Inflammatory macrophage (primary cell): ENCODE measurements at places on chromosomes 2 and 18.

- no peak for DNase-seq
These were observed 24.0 kb downstream of the BUB1 start for GRCh38 chr2:110653861-110654260.

DNA sequence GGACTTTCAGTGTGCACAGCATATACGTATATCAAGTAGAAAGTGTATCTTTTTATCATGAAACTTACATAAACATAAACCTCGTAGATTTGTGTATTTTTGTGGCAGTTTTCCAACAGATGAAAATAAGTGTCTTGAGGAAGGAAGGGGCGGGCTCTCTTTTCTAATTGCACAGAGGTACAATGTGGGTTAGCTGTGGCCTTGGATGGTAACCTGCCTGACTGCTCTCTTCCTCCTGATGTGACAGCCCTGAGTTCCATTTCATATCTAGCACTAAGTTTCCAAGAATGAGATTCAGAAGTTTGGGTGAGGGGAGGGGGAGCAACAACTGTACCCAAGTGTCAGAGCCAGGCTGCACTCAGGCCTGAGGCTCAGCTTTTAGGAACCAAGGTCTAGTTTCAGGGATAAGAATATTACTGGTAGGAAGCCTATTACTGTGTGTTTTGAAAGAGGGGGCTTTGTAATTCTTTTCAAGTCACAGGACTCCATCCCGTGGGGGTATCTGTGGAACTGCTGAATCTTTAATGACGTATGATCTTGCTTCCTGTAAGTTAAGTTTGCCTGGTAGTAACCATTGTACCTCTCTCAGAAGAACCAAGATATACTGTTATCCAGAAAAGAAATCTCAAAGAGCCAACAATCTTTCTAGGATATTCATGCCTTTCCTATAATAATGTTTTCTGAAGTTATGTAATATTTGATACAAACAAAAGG is 483.7 kb downstream of the PTPRM start:
- no peak for DNase-seq

- no peak for DNase-seq
These were observed 84.2 kb upstream of the SEC11C start for GRCh38 chr18:59055345-59056032.

- no peak for DNase-seq
These were observed 60.1 kb upstream of the CD28 start for GRCh38 chr2:203646266-203646864.

DNA sequence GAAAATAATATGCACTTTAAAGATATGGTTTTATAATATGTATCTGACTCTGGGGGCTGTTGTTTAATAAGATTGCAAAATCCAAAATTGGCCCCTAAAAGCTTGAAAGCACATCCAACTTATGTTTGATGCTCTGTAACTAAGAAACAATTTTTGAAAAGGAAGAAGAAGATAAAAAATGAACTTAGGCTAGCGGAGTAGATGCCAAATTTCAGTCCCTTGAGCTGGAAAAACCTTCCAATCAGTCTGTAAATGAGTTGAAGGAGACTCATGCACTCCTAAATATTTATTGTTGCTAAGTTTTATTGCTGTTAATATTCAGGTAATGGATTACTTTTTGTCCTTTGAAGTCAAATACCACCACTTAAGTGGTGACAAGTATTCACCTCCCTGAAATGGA is 465.0 kb downstream of the ZEB2 start:
- no peak for DNase-seq

GRCh38 chr2:176534798-176535466 is 265.7 kb downstream of the MTX2 start:
- DNase-seq = no peak

DNA sequence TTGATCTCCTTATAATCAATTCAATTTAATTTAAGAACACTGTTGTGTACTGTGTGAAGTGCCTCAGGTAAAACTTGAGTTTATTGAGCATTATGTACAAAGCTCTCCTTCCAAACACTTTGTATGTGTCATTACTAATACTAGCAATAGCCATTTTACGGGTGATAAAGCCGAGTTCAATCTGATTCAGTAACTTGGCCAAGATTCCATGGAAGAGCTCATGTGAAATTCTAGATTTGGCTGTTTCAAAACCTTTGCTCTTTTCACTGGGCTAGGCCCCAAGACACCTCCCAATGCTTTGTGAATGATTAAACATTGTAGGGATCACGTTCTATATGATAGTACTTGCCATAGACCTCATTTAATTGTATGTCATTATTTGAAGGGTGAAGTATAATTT is 8.9 kb upstream of the NFE2L2 start:
- DNase-seq = no peak

GRCh38 chr2:48946449-48947048 is 191.0 kb upstream of the LHCGR start:
- DNase-seq = peak; percentile 53

DNA sequence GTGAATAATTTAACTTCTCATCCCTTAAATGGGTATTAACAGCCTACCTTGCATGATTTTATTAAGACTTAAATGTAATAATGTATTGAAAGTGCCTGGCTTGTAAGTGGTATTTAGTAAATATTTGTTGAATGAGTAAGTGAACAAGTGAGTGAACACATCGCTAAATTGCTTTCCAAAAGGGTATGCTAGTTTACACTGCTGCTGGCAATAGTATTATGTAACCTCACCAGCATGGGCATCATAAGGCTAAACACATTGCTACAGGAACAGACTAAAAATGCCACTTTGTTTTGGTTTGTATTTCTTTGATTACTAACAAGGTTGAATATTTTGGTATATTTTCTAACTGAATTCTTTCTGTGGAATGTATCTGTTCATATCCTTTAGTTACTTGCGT is 9.8 kb downstream of the WDR43 start:
- DNase-seq = peak; percentile 45

DNA sequence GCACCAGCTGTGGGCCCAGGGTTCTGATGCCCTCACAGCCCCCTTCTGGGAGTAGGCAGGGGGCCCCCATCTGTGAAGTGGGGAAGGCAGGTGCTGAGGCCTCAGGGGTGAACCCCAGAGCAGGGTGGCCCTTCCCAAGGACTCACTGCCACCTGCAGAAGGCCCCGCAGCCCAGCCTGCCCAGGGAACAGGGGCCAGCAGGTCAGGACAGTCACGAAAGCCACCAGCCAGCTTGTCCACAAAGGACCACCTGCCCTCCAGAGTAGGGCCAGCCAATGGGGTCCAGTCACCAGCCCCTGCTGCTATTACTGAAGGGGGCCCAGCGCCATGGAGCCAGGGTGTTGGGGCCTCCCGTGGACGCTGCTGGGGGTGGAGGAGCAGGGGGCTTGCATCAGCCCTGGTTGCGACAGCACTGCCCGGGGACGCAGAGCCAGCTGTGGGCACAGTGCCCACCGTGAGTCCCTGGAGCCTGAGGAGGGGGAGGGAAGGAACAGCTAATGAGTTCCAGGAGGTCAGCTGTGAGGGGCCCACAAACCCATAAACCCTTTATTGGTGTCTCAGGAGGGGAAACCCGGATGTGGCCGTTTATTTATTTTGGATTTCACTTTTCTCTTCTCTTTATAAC is 11.5 kb upstream of the SNED1 start:
- no peak for DNase-seq

DNA sequence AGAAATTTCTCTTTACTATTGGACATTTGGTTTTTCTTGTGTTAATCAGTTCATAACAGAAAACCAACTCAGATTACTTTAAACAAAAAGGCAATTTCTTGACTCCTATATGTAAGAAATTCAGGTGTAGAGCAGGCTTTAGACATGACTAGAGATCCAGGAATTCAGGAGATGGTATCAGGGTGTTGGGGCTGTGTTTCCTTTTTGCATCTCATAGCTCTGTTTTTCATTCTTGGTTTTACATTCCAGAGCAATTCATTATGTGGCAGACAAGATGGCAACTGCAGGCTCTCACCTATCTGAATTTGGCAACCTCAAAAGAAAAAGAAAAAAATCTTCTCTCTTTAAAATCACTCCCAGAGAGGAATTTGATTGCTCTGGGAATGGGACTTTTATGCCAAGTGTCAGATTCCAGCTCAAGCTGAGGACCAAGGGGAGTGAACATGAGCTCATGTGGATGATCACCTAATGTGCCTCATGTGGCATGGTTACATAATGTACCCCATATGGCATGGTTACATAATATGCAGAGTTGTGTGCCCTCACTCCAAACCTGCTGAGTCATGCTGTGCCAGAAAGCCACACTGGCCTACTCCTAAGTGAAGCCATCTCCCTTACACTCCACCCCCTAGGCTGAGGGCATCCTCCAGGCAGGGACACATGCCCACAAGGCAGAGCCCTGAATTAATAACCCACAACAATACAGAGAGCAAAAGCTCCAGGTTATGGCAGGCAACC is 282.7 kb downstream of the MBD2 start:
- no peak for DNase-seq

DNA sequence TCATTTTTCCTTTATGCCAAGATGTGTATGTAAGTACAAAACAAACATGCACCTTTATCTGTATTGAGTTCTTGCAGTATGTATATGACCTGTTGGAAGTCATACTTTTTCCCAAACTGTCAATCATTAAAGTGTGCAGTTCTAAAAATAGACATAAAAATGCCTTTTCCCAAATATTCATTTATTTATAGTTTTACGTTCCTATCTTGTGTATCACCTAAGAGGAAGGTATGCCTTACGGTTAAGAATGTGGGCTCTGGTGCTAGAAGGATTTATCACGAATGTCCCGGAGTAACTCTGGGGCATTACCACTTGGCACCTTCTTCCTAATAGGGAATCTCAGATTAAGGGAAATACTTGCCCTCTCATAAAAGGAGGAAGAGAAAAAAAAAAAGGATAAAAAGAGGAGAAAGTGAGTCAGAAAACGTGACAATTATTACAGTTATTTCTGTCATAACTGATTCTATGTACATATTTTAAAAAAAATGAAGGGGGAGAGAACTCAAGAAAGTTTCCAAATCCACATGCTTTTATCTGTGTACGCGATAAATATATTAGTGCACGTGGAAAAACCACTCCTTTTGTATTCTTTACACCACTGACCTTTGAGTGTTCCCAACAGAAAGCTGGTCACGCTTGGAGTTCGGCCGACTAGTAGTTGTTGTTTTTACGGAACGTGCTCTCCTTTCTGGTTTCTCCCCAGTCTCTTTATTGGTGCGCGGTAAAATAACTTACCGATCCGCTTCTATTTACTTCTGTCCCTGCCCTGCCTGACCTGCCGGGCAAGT is 721 bp downstream of the MCEE start:
- DNase-seq = no peak
